ENCODE measurements at places on chromosomes 3 and 15. TPM values are rescaled to one million over a fixed set of nuclear protein-coding genes. Genes with fewer than 3 reads are reported as not detected.

The PLXNB1 gene
- total RNA-seq = 177 TPM

- H3K27me3 ChIP-seq = no peaks in the 10 kb centered on the region
- no peaks in the 10 kb centered on the region for H3K36me3 ChIP-seq
These were observed 25.9 kb downstream of the DUOX1 start for GRCh38 chr15:45155739-45156138.

GRCh38 chr3:49296781-49297411, 19.9 kb upstream of the C3orf62 start:
- peak; percentile 9 for DNase-seq
- no peaks in the 10 kb centered on the region for H3K27me3 ChIP-seq
- H3K4me1 ChIP-seq = peaks cover 18% of the 10 kb centered on the region

The LRRIQ4 gene
- total RNA-seq = not detected

DNA sequence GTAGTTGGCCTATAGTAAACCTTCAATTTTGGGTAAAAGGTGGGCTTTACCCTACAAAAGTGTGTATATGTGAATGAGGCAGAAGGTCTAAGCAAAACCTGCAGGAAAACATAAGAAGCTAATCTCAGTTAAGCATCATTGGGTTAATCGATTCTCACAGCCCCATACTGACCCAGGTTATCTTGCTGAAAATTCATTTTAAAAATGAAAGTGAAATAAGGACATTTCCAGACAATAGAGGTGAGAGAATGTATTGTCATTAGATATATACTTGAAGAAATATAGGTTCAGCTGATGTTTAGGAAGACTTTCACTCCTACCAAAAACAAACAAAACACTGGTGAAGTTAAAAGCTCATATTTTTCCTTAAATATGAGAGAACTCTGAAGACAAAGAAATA, 85.6 kb downstream of the MCF2L2 start:
- no peaks in the 10 kb centered on the region for H3K27me3 ChIP-seq
- H3K27ac ChIP-seq = no peak overlapping the region
- H3K4me3 ChIP-seq = no peak overlapping the region
- H3K36me3 ChIP-seq = no peaks in the 10 kb centered on the region
- no peak for DNase-seq
